Upper lobe of right lung (tissue), 1 donor: ENCODE measurements at places on chromosomes 2 and 18. TPM values are rescaled to one million over a fixed set of nuclear protein-coding genes. Genes with fewer than 3 reads are reported as not detected.

- no peak overlapping the region for H3K4me3 ChIP-seq
- H3K36me3 ChIP-seq, result no peaks in the 10 kb centered on the region
- H3K27me3 ChIP-seq, result no peaks in the 10 kb centered on the region
- peaks cover 51% of the 10 kb centered on the region for H3K4me1 ChIP-seq
Observed at GRCh38 chr2:240583774-240584173, 2.8 kb upstream of the CAPN10 start.

- H3K36me3 ChIP-seq, result no peaks in the 10 kb centered on the region
- H3K27me3 ChIP-seq, result no peaks in the 10 kb centered on the region
- H3K4me1 ChIP-seq, result no peaks in the 10 kb centered on the region
- no peak for DNase-seq
- H3K4me3 ChIP-seq, result no peak overlapping the region
Observed at GRCh38 chr2:200179151-200179550, 127.3 kb upstream of the SPATS2L start.

- no peak overlapping the region for H3K4me3 ChIP-seq
- H3K27me3 ChIP-seq, result no peaks in the 10 kb centered on the region
- no peaks in the 10 kb centered on the region for H3K36me3 ChIP-seq
- no peak for DNase-seq
- no peak overlapping the region for H3K27ac ChIP-seq
Observed at GRCh38 chr2:23375448-23375847, 9.5 kb upstream of the KLHL29 start.

DNA sequence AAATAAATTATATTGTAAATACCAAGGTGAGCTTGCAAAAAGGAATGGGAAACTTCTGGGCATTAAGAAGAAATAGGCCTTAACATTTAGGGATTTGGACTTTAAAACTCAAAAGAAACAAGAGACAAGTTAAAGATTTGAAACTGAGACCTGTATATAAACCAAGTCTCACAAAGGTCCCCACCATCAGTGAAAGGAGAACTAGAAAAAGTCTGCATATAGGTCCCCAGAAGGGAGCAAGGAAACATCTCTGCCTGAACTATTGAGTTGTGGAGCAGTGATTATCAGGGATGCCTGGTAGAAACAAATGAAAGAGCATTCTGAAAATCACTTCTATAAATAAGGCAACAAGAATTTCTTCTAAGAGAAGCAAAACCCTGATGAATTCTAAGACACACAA is 30.5 kb upstream of the ITGAV start:
- H3K27me3 ChIP-seq, result no peaks in the 10 kb centered on the region
- H3K27ac ChIP-seq, result no peak overlapping the region
- H3K4me3 ChIP-seq, result no peak overlapping the region
- no peaks in the 10 kb centered on the region for H3K4me1 ChIP-seq
- no peaks in the 10 kb centered on the region for H3K36me3 ChIP-seq
- no peak for DNase-seq

GRCh38 chr2:99984799-99985515 is 157.4 kb downstream of the AFF3 start:
- no peaks in the 10 kb centered on the region for H3K4me1 ChIP-seq
- H3K36me3 ChIP-seq, result no peaks in the 10 kb centered on the region
- H3K4me3 ChIP-seq, result no peak overlapping the region
- no peak for DNase-seq
- H3K27me3 ChIP-seq, result no peaks in the 10 kb centered on the region

DNA sequence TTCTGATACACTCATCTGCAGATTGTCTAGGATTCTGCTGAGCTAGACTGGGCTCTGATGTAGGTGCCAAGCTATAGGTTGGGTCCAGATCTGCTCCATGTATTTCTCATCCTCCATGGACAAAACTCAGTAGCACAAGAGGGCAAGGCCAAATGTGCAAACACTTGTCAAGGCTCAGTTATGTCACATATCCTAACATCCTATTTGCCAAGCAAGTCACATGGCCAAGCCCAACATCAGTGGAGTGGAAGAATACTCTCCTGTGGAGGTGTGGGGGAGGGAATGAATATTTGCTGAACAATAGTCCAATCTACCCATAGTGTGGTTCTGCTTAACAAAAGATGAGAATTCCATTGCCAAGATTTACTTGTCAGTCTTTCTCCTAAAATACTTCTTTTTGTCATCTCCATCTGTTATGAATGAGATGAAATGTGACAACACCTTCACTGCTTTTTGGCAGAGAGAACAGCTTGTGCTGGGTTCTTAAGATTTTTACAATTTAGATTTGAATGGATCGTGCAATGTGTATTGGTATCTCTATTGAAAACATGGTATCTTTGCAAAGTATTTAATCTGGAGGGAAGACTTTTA is 89.9 kb downstream of the OXER1 start:
- H3K36me3 ChIP-seq, result peaks cover 5% of the 10 kb centered on the region
- H3K27ac ChIP-seq, result no peak overlapping the region
- DNase-seq, result no peak
- no peak overlapping the region for H3K4me3 ChIP-seq
- H3K27me3 ChIP-seq, result no peaks in the 10 kb centered on the region

DNA sequence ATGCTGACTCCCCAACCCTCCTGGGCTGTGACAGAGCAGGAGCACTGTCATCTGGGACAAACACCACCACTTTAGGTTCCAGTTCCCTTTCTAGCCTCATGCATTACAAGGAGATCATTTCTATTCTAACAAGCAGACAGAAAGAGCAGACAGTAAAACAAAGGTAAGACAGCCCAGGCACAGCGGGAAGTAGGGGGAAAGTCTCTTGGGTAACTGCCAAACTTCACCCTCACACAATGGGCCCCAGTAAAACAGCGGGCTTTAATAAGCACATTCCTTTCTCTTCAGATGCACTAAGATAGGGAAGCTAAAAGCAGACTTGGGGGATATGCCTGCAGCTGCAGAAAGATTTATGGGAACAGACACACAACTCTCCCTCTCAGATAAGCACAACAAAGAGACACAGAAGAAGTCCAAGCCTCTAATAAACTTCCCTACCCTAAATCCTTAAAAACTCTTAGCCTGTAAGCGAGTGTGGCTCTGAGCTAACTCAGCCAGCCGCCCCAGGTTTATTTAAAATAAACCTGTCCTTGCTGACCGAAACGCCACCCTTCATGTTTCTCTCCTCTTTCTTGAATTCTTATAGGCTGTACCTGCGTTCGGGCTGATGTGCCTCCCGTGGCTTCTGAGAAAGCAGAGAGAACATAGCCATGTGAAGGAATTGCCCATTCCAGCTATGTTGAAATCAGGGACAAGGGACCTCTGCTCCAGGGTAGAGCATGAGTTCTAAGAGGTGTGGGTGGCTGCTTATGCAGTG is 726.8 kb upstream of the DDX18 start:
- no peak overlapping the region for H3K4me3 ChIP-seq
- no peaks in the 10 kb centered on the region for H3K36me3 ChIP-seq
- H3K4me1 ChIP-seq, result no peaks in the 10 kb centered on the region
- no peaks in the 10 kb centered on the region for H3K27me3 ChIP-seq

DNA sequence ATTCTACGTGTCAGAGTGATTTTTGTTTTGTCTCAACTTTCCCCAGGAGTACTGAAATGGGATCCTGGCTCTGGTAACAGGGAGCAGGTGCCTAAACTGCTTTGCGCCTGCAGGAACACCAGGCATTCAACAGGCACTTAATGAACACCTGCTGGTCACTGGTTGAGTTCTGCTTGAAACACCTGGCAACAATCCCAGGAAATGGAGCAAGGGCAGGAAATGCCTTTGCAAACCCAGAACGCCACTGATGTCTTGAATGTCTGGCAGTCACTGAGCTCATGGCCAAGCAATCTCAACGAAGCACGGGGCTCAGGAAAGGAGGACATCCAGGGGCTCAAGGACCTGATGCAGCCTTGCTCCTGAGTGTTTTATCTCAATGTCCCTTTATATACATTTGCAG is 360.0 kb upstream of the RAB6C start:
- H3K4me3 ChIP-seq, result no peak overlapping the region
- H3K4me1 ChIP-seq, result no peaks in the 10 kb centered on the region
- H3K27me3 ChIP-seq, result no peaks in the 10 kb centered on the region
- H3K27ac ChIP-seq, result no peak overlapping the region
- no peaks in the 10 kb centered on the region for H3K36me3 ChIP-seq

- H3K36me3 ChIP-seq, result no peaks in the 10 kb centered on the region
- H3K27ac ChIP-seq, result no peak overlapping the region
- no peaks in the 10 kb centered on the region for H3K27me3 ChIP-seq
- no peaks in the 10 kb centered on the region for H3K4me1 ChIP-seq
- no peak for DNase-seq
Observed at GRCh38 chr18:42341423-42341822, 386.4 kb downstream of the PIK3C3 start.

DNA sequence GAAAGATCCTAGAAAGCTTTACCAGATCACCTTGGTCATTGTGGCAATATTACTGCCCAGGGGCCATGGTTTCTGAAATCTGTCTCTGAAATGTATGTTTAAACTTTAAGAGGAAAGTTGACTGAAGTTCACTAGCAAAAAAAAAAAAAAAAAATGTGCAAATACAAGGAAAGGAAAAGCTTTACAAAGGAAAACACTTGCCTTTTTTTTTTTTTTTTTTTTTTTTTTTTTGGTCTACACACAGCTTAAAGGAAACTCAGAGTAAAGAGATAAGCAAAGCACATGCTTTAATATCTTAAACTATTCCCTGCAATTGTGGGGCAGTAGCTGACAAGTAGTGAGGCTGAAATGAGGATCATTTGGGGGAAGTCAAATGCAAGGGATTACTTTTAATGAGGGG is 174.2 kb upstream of the EPAS1 start:
- H3K27me3 ChIP-seq, result no peaks in the 10 kb centered on the region
- H3K4me1 ChIP-seq, result peaks cover 21% of the 10 kb centered on the region
- no peaks in the 10 kb centered on the region for H3K36me3 ChIP-seq
- no peak for DNase-seq
- no peak overlapping the region for H3K4me3 ChIP-seq
- no peak overlapping the region for H3K27ac ChIP-seq

SULT1C2 gene
- total RNA-seq, result 5.8 TPM

RIT2 gene
- not detected for total RNA-seq

OBSL1 gene
- 72.8 TPM for total RNA-seq
